ENCODE measurements at places on chromosomes 6 and 20.

DNA sequence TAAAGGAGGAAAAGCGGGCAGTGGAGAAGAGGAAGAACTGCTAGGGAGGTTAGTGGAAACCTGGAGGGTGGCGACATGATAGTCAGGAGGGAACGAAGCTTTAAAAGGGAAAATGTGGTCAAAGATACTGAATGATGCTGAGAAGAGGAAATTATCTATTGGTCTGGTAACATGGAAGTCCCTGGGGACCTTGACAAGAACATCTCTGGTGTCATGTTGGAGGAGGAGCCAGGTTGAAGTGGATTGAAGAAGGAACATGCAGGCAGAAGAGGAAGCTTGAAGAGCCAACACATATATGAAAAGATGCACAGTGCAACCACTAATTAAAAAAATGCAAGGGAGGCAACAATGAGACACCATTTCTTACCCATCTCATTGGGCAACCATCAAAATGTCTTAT lies 251.9 kb upstream of the RNF24 start:
- DNase-seq, result no peak

GRCh38 chr6:33676416-33677142 lies 34.9 kb downstream of the UQCC2 start:
- no peak for DNase-seq

DNA sequence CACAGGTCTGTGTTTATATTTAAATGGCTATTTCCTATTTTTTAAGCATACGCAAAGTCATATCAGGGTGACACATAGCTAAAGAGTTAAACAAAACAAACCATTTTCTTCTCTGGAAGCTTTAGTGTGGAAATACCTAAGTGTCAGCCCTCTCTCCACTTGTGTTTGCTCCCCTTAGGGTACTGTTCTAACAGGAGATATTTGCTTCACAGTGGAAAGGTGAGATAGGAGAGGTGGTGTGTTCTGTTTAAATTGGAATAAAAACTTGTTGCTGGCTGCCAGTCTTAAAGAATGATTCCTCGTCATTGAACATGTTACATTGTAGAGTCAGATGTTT lies 18.9 kb downstream of the PHACTR2 start:
- DNase-seq, result no peak

DNA sequence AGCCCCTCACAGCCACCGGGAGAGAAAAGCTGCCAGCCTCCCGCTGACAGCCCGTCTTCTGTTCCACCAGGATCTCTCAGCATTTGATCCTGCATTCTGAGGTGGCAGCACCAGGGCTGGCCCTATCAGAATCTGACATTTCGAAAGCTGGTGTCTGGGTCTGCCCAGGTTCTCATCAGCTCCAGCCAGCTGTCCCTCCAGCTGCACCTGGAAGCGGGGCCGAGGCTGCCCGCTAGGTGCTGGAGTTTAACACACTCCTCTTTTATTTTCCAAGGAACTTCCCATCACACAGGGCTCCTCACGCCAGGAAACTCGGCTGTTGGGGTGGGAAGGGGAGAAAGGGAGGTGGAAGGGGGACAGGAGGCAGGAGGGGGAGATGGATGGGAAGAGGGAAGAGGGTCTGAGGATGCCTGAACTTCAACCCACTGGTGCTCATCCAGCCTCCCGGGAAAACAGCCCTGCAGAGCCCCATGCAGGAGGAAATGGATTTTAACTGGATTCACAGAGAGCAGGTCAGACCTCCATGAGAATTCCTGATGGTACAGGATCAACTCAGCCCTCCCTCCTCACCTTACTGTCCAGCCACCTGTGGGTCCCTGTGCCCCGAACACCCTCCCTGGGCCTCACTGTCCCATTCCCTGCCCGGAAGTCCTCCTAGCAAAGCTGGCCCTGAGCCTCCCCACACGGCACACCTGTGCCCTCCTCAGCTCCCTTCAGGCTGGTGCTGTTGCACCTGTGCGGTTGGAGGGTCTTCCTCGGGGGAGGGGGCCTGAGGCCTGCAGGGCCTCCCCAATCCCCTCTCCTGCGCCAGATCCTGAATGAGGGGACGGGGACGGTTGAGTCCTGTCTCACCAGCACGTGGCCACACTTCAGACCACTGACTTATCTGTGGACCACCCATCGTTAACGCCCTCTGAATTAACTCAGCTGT lies 3.9 kb upstream of the LSM14B start:
- DNase-seq, result no peak

DNA sequence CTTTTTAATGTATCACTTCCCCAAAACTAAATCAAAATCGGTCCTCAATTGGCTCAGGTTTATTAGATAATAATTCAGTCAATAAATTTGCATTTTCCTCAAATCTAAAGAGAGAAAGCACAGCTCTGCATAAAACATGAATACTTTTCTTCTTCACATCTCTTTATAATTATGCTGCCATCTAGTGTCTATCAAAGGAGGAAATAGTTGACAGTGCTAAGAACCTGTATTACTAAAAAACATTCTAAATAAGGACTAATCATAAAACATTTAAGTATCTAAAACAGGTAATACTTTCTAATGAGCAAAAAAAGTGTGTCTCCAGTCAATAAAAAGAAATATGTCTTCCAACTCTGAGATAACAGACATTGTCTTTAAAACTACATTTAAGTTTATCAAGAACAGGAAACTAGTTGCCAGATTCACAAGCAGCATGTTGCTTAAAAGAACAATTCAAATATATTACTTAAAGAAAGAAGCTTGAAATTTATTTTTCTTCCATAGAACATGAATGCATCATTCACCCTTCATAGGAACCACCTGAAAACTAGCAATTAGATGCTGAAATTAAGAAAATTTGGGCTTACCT lies 56.5 kb upstream of the DST start:
- no peak for DNase-seq

Measured in ascending aorta (tissue), 2 donors.